ENCODE measurements at places on chromosomes 4 and X.
A peak's percentile ranks its signal among the peaks of the same experiment; 100 is the strongest.

DNA sequence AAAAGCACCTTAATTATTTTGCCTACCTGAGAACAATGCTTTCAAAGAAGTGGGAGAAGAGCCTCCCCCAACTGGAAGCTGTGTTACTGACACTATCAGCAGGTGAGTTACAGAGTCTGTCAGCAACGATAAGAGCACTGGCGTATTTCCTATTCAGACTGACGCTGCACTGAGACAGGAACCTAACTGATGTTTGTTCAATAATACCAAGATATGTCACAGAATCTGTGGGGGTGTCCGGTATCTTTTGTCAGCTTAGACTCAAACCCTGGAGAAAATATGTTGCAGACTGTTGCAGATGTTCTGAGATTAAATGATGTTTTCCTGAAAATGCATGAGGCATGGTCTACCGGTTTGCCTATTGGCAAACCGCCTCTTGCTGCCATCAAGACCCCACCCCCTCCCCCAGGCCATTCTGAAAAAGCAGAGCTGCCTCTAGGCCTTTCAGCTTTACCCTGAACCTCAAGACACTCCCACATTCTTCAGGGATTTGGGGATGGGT lies 115.2 kb upstream of the KIT start:
- no peak for DNase-seq

GRCh38 chr4:100208459-100208858 lies 18.2 kb upstream of the DDIT4L start:
- DNase-seq: no peak

DNA sequence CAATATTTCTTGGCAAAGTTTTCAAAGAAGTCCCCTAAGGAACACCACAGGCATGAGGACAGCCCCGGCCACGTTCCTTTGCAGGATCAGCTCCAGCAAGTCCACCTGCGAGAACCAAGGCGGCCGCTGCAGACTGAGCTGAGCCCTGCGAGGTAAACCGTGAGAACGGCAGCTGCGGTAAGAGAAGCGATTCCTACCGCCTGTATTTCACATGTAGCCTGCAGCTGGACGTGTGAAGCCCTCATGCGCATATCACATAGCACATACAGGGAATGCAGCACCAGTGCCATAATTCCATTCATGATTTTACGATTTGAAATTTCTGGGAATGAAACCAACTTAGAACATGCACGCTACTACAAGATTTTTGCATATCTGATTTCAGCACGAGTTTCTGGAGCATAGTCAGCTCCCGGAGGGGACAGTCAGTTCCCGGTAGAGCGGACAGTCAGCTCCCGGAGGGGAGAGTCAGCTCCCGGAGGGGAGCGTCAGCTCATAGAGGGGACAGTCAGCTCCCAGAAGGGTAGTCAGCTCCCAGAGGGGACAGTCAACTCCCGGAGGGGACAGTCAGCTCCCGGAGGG lies 41.7 kb downstream of the FGFRL1 start:
- DNase-seq: no peak

DNA sequence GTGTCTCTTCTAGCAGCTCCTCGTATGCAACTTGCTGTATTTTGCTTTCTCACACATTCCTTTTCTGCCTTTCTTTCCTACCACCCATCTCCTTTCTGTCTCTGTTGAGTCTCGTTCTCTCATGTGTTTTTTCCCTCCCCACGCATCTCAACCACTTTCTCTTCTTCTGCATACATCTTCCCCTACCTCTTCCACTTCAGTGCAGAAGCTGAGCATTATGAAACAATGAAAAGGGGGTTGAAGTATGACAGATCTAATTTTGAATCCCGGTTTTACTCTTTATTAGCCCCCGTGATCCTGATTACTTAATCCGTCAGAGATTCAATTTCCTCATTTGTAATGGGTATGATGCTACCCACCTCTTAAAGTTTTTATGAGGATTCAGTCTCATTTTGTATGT lies 7.3 kb downstream of the FAM241A start:
- no peak for DNase-seq

DNA sequence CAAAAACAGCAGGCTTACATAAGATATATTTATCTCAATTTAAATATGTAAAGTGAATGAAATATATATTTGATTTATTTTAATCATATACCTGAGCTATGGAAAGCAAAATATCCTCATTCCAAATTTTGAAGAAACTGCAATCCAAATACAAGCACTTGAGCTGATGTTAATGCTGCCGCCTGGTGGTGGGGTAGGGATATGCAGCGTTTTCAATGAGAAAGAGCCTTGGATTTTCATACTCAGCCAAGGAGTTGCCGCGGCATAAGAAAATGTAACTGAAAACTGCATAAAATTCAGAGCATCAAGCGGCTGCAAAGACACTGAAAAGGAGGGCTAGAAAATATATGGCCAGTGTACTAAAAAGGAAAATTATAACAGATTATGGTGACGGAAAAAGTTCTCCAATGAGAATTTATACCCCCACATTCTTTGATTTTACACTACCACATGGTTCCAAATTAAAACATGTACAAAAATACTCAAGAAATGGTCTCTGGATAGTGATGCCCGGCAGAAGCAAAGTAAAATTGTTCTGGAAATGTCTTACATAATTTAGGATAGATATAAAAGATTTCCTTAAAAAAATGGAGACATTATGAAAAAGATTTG lies 660.3 kb upstream of the PITX2 start:
- DNase-seq: peak; percentile 38

DNA sequence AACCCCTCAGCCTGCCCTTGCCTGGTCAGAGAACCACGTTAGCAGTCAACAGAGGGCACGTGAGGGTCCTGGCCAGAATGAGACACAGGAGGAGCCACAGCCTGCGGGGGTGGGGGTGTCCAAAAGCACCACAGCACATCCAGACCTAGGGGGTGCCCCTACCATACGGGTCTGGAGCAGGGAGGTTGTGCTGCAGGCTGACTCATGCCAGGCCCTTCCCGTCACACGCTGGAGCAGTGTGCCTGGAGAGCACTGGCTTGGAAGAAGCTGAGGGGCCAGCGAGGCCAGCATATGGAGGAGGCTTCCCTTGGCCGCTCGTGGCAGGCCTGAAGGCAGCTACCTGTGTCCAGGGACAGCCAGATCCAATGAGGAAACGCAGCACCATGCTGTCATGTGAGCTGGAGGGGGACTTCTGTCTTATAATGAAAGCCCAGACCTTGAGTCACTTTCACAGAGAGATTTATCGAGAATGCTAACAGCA lies 1.5 kb upstream of the IRAK1 start:
- DNase-seq: no peak

DNA sequence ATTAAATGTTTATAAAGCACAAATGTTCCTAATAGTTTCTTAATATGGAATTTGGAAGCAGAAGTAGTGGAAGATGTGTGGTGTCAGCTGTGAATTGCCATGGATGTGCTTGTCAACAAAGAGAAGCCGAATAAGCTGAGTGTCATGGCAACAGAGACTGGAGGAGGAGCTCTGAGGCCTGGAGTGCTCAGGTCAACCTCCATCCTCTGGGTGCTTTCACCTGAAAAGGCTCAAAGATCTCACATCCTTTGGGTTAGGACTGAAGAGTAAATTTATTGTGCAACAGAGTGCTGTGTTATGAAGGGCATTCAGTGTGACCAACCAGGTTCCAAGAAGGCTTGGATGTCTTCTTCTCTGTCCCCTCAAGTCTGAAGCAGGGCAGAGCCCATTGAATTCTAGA lies 18.7 kb downstream of the SGMS2 start:
- DNase-seq: no peak

GRCh38 chrX:86051741-86052140 lies 4.4 kb upstream of the CHM start:
- DNase-seq: no peak

DNA sequence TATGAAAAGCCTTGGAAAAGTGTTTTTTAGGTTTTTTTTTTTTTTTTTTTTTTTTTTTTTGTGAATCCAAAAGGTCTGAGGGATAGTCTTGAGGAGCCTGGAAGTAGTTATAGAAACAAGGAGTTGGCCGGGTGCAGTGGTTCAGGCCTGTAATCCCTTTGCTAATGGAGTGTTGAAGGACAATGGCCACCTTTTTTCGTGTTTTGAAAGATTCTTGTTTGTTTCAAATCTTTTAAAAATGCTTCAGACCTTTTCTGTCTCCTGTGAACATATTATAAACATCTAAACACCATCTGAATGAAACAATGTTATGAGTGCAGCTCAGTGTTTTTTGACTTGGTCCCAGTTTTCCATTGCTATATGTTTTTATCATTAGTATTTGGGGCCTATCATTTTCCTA lies 177.8 kb downstream of the SOWAHB start:
- no peak for DNase-seq

DNA sequence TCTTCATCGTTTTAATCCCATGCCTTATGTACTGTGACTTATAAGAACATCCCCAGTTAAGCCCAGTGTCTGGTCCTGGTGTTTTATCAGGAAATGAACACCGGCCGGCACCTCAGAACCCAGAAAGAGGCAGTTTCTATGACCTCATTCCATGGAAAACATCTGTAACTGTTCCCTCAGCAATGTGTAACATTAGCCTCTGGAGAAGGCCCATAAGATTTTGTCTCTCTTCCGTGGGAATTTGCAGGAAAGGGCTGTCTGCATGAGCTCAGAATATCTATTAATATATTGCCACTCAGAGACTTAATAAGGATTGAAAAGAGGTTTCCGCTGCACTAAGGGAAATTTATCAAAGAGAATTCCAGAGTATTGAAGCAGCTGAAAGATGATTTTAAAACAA lies 3.1 kb upstream of the TCEANC start:
- DNase-seq: no peak

- DNase-seq: no peak
Measured at GRCh38 chrX:20311505-20311904, 44.8 kb upstream of the RPS6KA3 start.

- no peak for DNase-seq
Measured at GRCh38 chr4:184775854-184776555, 42.1 kb upstream of the CENPU start.

DNA sequence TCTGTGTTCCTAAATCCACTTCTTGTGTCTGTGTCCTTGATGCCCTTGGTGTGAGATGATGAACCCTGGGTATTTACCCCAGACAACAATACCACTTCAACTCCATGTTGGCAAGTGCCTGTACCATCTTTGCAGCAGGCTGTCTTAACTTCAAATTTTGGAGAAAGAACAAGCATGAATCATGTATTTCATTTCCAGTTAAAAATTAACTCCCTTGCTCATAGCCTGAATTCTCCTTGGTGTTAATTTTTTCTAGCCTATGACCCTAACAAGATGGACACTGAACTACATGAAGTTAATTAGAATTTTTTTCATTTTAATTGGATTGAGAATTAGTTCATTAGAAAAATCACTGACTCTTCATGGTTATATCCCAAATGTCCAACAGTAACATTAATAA lies 267.8 kb upstream of the INTU start:
- DNase-seq: no peak

GRCh38 chr4:122930862-122931261 lies 8.5 kb upstream of the NUDT6 start:
- DNase-seq: no peak

GRCh38 chr4:149719357-149719756 lies 96.3 kb downstream of the IQCM start:
- DNase-seq: no peak

GRCh38 chr4:179803857-179804256 lies 2361.6 kb upstream of the AGA start:
- DNase-seq: no peak

DNA sequence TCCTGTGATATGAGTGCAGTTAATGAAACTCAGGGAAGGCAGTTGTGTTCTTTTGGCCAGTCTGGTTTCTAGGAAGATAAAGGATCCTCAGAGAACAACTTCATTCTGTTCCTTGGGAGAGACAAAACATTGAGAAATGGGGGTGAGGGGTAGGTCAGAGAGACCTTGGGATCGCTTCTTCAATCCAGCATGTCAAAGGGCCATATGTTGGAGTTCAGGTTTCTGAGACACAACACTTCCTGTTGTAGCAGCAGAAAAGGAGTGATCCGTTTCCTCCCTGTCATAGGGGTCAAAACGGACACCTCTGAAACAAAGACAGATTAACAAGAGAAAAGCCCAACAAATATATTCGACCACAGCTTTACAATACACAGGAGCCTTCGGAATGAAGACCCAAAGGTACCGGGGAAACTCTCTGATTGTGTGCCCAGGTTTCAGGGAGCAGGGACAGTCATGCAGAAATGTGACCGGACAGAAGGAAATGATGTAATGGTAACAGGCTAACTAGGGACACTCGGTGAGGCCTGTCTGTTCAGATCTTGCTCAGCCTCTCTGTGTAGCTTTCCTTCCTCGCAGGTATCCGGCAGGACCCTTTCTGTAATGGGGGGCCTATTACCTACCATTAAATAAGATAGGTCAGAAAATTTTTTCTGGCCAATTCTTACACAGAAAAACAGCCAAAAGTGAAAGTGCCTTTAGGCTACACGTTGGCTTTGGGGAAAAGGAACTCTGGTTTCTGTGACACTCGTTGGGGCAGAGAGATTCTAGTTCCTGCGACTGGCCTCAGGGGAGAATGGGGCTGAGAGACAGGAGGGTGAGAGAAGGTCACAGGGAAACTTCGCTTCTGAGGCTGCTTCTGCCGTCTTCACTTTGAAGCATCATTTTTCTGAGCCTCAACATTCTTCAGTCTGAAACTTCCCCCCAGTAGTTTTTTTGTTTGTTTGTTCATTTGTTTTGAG lies 103.3 kb upstream of the TLR3 start:
- DNase-seq: peak; percentile 13

GRCh38 chr4:163764569-163764968 lies 270.1 kb downstream of the TMA16 start:
- DNase-seq: no peak

DNA sequence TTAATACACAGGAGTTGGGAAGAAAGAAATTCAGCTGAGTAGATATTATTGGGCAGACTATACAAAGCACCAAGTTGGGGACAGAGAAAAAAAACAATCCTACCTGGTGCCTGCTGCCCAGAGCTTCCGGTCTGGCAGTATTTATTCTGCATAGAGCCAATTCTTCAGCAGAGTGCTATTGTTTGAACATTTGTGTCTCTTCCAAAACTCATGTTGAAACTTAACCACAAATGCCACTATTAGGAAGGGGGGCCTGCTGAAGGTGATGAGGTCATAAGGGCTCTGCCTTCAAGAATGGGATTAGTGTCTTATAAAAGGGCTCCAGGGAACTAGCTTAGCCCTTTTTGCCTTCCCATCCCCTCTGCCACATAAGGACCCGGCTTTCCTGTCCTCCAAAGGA lies 136.2 kb downstream of the EVC2 start:
- DNase-seq: no peak

GRCh38 chr4:37130465-37130864 lies 114.1 kb upstream of the NWD2 start:
- DNase-seq: no peak

- DNase-seq: no peak
Measured at GRCh38 chr4:81307991-81308390, 93.0 kb upstream of the PRKG2 start.

All from GM13977 (cell line).